ENCODE measurements at places on chromosomes 16 and 17.

DNA sequence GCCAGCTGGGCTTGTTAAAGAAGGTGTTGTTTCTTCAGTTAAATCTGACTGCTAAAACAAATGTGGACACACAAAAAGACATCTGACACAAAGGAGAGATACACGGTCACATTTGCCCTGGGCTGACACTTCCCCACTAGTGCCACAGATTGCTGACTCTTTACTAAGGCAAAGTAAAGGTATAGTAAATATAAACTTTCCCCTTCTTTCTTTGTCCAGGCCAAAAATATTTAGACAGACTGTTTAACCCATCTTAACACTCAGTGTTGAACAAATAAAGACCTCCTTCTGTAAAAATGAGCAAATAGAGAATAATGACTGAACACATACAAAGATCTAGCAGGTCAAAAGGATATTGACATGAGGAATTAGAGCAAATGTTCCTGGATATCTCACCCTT is 58.4 kb downstream of the SCNN1G start:
- no peak for DNase-seq

DNA sequence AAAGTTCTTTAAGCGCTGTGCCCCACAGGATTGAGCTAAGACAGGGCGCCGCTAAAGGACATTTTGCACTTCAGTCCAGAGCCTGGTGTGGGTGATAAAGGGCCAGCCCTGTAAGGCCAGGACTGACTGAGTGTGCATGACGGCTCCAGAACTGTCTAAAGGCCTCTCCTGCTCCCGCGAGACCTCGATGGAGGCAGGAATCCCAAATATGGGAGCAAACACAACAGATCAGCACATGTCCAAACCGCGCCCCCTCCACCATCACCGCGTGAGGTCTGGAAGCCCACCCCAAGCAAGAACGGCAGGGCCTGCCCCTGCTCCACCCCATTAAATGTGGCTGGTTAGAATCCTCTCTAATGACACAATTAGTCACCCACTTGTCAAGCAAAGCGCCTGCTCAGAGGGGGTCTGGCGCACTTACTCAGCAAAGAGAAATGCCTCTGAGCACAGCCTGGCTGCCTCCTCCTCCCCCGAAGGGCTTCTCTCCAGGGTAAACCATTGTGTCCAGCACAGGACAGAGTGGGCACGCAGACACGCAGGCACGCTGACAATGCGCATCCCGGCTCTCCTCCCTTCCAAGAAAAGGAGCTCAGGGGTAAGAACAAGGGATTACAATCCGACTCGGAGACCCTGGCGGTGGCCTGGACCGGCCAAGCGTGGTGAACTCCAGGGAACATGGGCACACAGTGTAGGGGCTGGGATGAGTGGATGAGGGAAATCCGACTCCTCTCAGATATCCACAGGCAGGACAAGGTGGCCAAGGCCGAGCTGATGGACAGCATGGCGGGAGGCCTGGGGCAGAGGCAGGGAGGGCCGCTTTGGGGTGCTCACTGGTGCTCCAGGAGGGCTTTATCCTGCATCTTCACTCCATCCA is 1.5 kb downstream of the MXRA7 start:
- DNase-seq, result no peak

- DNase-seq, result peak; percentile 64
Measured at GRCh38 chr17:28318759-28319597, at the start of gene TMEM97. TMEM97 (plus strand) TSS chr17:28319200; CDS start chr17:28319240, 40 bp downstream.

- no peak for DNase-seq
Measured at GRCh38 chr16:82083710-82084353, 48.8 kb downstream of the HSD17B2 start.

DNA sequence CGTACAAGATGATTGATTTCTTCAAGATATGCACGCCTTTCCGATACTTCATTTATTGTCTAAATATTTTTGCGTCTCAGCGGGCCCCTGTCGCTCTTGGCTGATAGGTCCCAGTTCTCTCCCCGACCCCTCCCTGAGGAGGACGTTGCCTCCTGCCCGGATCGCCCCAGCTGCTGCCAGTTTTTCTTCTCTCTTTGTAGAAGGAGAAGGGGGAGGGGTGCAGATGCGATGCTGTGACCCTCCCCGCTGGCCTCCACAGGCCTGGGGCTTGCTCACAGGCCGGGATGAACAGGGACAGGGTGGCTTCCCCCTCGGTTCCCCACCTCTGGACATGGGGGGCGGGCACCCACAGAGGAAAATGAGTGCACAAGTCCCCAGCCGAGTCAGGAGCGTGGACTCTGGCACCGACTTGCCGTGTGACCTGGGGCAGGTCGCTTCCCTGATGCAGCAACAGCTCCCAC is 53.6 kb upstream of the ZC3H18 start:
- no peak for DNase-seq

- no peak for DNase-seq
Measured at GRCh38 chr16:4111748-4112696, 4.2 kb downstream of the ADCY9 start.

- no peak for DNase-seq
Measured at GRCh38 chr17:10344816-10345215, 28.0 kb downstream of the MYH13 start.

- no peak for DNase-seq
Measured at GRCh38 chr17:73652886-73653480, 8.7 kb upstream of the SDK2 start.

GRCh38 chr16:17397499-17397891 is 73.3 kb downstream of the XYLT1 start:
- DNase-seq, result peak; percentile 9

DNA sequence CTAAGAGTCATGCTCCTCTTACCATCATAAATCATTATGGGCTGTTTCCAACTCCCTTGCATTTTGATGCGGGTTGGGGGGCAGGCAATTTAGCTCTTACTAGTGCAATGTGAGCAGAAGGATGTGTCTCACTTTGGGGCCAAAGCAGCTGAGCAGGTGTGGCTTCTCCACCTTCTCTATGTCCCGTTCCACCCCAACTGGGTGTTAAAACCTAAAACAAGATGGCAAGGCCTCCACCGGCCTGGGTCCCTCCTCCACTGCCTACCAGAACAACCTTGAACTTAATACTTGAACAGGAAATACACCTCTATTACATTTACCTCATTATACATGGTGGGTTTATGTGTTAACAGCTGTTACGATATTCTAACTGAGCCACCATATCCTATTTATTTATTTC is 52.8 kb downstream of the TOX3 start:
- no peak for DNase-seq

- no peak for DNase-seq
Measured at GRCh38 chr16:81517150-81517499, 72.5 kb downstream of the CMIP start.

GRCh38 chr17:44543213-44543904 is 13.9 kb upstream of the FZD2 start:
- DNase-seq, result no peak

DNA sequence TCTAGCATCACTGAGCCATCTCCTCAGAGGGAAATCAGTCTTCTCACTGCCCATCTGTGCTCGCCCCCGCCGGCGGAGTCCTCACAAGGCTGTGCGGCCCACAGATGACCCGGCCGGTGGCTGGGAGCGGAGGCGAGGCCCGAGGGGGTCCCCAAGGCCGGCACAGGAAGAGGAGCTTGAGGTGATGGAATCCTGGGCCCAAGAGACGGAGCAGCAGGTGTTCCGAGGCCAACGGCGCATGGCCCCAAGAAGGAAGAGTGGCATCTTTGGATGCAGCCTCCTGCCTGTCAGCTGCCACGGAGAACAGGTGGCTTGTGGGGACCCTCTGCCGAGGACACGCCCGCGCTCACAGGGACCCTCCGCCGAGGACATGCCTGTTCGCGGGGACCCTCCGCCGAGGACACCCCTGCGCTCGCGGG is 72.7 kb upstream of the GNG13 start:
- DNase-seq, result no peak

- no peak for DNase-seq
Measured at GRCh38 chr17:55784666-55785065, 33.8 kb downstream of the PCTP start.

GRCh38 chr17:68777243-68777855 is 176.2 kb upstream of the FAM20A start:
- DNase-seq, result peak; percentile 21

DNA sequence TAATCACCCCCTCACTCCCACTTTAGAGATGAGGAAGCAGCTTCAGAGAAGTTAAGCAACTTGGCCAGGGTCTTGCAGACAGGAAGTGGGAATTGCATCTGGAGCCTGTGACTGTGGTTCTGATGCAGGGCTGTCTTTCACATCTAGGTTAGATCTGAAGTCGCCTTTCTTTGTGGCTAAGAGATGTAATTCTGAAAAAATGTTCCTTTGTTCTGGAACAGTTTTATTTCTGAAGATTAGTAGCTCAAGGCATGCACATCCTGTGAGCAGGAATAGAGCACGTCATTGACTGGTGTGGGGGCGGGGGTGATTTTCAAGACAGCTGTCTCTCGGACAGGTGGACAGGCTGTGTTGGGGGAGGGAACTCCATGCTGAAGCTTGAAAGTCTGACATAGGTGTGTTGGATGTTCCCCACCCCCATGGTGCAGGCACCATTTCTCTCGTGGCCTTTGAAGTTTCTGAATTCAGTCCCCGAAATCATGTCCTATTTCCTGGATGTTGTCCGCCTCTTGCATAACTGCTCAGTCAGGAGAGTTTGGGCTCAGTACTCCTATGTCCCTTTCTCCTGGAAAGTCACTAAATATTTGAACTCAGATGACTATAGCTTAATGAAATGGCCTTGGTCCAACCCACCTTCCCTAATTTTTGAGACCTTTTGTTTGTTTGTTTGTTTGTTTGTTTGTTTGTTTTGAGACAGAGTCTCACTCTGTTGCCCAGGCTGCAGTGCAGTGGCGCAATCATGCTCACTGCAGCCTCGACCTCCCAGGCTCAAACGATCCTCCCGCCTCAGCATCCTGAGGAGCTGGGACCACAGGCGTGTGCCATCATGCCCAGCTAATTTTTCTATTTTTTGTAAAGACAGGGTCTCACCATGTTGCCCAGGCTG is 21.0 kb upstream of the HERPUD1 start:
- DNase-seq, result no peak
